ENCODE measurements at places on chromosomes 7 and 10.
A peak's percentile ranks its signal among the peaks of the same experiment; 100 is the strongest.

DNA sequence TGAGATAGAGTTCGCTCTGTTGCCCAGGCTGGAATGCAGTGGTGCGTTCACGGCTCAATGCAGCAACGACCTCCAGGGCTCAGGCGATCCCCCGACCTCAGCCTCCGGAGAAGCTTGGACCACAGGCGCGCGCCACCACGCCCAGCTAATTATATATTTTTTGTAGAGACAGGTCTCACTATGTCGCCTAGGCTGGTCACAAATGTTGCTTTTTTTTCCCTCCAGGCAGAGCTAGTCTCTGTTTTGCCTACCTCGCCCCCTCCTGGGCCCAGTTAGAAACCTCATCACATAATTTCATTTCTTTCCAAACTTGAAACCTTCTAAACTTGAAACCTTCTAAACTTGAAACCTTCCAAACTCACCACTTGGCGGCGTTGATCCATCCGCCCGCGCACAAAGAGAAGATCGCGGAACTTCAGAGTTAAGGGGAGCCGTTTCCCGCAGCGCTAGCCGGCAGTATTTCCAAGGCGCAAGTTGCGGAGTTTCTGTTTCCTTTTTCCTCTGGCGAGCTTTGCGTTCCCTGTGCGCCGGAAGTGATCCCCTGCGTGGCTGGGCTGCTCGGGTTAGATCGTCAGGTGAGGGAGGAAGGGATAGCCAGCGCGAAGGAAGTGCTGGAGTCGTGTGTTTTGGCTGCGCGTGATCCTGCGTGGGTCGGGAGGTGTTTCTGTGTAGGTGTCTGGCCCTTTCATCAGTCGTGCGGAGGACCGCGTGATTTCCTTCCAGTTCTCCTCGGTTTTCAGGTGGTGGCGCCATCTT is at the start of gene SSBP1:
Gene SSBP1 (plus strand): TSS at position 523 of the 756 bp plus-strand sequence. CDS start 809 bp downstream, outside the sequence.
- DNase-seq, result peak; percentile 95

- no peak for DNase-seq
These were observed 7.0 kb downstream of the CALML3 start for GRCh38 chr10:5531558-5532306.

- DNase-seq, result no peak
These were observed 35.1 kb downstream of the BET1 start for GRCh38 chr7:93968911-93969620.

DNA sequence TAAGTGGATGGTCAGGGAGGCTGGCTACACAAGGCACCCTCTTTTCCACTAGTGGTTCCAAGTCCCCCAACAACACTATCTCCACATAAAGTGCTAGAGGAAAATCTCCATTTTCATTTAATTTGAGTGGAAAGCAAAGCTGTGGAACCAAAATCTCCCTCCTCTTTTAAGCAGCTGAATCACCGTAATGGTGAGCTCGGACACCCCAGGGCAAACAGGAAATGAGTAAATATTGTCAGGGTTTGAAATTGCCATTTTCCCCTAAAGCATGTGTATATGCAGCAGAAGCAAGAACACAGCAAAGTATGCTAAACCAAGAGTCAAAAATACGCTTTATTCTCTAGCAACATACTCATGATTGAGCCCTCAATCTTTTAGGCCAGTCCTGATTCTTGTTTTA is 143.7 kb downstream of the GPAM start:
- no peak for DNase-seq

DNA sequence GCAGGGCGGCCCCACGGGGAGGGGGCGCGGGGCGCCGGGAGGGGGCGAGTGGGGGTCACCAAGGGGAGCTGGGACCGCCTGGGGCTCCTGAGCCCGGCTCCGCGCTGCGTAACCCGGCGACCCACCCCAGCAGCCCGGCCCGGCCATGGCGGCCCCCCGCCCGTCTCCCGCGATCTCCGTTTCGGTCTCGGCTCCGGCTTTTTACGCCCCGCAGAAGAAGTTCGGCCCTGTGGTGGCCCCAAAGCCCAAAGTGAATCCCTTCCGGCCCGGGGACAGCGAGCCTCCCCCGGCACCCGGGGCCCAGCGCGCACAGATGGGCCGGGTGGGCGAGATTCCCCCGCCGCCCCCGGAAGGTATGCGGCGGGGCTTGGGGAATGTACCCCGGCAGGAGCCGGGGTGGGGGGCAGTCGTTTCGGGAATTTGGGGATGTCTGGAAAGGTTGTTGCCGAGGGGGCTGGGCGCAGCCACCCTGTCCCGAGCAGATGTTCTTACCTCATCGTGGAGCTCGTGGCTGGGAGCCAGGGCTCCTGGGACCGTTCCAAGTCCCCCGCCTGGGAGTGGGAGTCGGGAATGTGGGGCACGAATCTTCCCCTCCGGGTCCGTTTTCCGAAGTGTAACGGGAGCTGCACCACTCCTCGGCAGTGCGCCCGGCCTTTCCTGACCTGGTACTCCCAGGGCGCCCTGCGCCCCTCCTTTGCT is 431 bp downstream of the ZYX start:
- peak; percentile 80 for DNase-seq

- no peak for DNase-seq
These were observed 161.1 kb downstream of the CCDC71L start for GRCh38 chr7:106499897-106500296.

DNA sequence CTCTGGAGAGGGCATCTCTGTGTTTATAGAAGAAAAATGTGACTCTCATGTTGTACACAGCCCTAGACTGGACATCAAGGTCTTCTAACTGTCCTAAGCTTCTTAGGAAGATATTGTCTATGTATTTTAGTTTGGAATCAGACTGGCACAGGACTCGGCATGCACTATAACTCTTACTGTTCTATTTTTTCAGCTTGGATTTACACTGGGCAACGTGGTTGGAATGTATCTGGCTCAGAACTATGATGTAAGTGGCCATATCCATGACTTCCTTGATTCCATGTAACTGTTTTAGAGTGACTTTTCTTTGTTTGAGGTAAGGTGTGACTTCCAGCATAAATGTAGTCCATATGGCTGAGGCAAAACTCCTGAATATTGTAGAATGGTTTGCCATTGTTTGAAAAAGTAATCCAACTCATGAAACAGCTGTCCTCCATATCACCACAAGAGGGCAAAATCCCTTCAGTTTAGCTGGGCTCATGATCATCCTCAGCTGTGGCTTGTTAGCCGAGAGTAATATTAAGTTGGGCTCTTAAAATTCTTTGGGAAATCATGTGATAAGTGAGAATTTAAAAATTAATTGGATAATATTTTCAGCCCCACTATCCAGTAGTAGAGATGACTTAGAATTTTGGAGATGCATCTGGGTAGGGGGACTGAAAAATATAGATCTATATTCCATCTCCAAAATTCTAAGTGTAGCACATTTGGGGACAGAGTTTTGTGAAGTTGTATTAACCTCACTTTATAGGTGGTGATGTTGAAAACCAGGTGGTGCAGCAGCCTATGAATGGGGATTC is 10.4 kb downstream of the STMP1 start:
- DNase-seq, result peak; percentile 45

- peak; percentile 23 for DNase-seq
These were observed 438.6 kb downstream of the TNS3 start for GRCh38 chr7:47143339-47143738.

- no peak for DNase-seq
These were observed 54.4 kb upstream of the PCBD1 start for GRCh38 chr10:70942725-70943124.

- no peak for DNase-seq
These were observed 297.2 kb downstream of the AUTS2 start for GRCh38 chr7:69895446-69895845.

- no peak for DNase-seq
These were observed 89.5 kb upstream of the CCDC6 start for GRCh38 chr10:59995862-59996261.

DNA sequence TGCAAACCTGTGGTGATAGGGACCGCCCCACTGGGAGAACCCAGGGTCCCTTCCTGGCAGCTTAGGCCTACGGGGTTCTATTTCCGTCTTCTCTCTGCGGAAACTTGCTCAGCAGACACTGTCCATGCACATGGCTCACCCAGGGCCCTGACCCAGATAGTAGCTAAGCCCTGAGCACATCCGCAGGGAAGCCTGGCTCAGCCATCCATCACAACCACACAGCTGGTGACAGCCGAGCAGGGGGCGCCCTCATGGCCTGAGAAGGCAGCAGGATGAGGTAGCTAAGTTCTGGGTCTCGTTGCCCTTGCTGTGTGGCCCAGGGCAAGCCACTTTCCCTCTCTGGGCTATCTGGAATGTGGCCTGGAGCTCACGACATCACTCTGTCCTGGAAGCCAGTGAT is 23.3 kb downstream of the NPTX2 start:
- DNase-seq, result no peak

DNA sequence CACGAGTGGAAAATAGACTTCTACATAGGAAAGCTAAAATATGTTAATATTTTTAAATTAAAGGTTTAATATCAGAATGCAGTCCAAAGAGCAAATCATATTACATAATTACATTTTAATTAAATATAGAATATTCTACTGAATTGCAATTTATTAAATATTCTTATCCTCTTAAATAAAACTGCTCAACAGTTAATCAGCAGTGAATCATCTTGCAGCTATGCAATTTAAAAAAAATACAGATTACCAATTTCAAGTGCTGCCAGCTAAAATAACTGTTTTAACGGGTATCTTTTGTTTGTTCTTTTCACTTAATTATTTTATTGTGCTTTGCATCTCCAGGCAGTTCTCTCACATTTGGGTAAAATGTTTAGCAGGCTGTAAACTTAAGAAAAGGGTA is 82.2 kb downstream of the ZNRF2 start:
- DNase-seq, result peak; percentile 12

GRCh38 chr10:43141421-43141820 is 3.2 kb downstream of the CSGALNACT2 start:
- DNase-seq, result no peak

GRCh38 chr7:130867039-130867438 is 133.0 kb upstream of the KLF14 start:
- DNase-seq, result no peak

DNA sequence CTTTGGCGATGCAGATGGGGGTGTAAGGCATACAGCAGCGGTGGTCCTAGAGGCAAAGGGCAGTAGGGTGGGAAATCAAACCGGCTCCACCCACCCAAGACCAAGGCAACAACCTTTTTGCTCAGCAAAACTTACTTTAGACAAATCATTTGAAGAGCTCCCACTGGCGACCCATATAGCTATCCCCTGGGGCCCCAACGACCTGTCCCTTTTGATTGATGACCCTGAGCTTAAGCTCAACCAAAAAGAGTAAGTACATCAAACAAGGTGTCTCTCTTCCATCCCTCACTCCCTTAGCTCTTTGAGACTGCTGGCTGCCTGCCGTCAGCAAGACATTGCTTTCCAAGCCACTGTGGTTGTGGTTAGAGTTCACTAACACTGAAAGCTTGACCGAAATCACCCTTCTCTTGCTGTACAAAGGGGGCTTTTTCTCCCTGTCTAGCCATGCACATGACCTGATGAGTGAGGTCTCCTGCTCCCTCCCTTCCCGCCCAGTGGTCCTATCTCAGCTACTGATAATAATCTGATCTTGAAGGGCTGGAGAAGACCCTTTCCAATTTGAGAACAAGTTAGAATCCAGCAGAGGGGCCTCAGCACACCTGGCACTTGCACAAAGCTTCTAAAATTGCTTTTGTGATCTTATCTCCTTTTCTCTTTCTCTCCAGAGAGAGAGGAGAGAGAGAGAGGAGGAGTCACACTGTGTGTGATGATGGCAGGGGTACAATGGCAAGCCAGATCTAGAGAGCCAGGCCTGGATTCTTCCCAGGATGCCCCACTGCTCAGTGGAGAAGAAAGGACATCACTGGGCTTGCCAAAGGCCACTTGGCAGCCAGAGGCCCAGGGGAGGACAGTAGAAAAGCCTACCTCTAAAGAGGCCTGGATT is 42.2 kb downstream of the XPNPEP1 start:
- DNase-seq, result no peak

DNA sequence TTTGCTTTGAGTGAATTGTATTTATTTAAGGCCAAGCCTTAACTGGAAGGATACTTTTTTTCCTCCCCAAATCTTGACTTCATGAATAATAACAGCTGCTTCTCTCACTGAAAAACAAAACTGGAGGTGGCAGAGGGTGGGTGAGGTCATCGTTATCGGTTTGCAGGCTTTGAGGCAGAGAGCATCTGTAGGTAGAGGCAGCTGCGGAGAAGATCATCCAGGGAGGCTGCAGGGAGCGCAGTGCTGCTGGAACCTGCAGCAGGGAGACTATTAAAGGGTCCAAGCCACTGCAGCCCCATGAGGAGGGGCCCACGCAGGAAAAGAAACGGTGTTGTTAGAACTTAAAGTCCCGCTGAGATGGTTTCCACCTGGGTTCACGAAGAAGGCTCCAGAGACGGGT is 112.1 kb upstream of the SDK1 start:
- no peak for DNase-seq

GRCh38 chr7:139557857-139558581 is 34.5 kb downstream of the CLEC2L start:
- no peak for DNase-seq

DNA sequence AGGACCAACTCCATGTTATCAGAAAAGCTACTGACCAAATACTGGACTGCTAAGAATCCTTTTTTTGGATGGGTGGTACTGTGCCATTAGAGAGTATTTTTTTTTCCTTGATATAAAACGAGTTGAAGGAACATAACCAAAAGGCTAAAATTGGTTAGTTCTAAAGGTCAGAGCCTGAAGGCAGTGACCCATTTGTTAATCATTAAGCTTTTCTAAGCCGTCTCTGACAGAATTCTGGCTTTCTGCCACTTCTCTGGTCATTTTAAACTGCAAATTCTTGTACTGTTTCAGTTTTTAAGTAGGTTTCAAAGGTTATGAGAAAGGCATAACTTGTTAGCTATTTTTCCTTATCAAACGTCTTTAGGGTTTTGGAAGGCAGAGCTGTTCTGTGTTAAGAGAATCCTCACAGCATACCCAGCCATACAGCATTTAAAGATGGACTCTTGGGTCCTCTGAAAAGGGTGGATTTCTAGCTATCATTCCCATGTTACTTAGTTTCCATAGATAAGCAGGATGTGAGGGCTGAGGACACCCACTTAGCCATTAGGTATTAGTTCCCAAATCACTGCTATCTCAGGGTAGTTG is 196.8 kb downstream of the RNLS start:
- no peak for DNase-seq

- no peak for DNase-seq
These were observed 105.0 kb upstream of the HDAC9 start for GRCh38 chr7:18390535-18390907.

- DNase-seq, result peak; percentile 12
These were observed 51.4 kb downstream of the C10orf67 start for GRCh38 chr10:23293145-23293724.

DNA sequence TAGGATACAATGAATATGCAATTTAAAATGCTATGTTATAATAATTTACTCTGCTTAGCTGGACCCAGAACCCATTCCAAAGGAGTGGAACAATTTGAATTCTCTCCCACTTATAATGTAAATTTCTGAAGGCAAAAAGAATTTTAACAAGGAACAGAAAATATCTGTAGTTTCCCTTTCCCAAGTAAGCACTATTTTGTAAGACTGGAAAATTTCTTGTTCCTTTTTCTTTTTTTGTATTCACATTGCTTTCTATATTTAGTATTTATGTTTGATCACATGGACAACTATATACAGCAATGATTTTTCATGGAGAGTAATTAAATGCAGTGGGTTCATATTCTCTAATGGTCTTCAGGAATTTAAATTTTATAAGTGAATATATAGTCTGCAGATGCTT is 127.4 kb downstream of the GPR85 start:
- DNase-seq, result no peak

All from NCI-H226 (cell line).